Activated CD4-positive, alpha-beta memory T cell treated with anti-CD3 and anti-CD28 coated beads for 36 hours (primary cell): ENCODE measurements at places on chromosomes 7 and 10. TPM values are rescaled to one million over a fixed set of nuclear protein-coding genes. Genes with fewer than 3 reads are reported as not detected.

The TMEM236 gene
- total RNA-seq: 0.07 TPM

The HOXA1 gene
- 0.29 TPM for total RNA-seq

The GET4 gene
- total RNA-seq: 27.1 TPM

The ZEB1 gene
- total RNA-seq: 33.9 TPM

The EBLN1 gene
- total RNA-seq: not detected

The SORCS3 gene
- total RNA-seq: not detected

The VWDE gene
- total RNA-seq: 2.3 TPM

The PALD1 gene
- 0.41 TPM for total RNA-seq

The RAB19 gene
- total RNA-seq: 14.5 TPM

The SFRP4 gene
- not detected for total RNA-seq

The MMP21 gene
- not detected for total RNA-seq

The RFC2 gene
- total RNA-seq: 81.1 TPM

The RPEL1 gene
- not detected for total RNA-seq

The CYP26A1 gene
- not detected for total RNA-seq

The BAIAP2L1 gene
- 4.5 TPM for total RNA-seq

The PRKCQ gene
- total RNA-seq: 44.3 TPM

The CLDN3 gene
- total RNA-seq: not detected

The CTNNA3 gene
- not detected for total RNA-seq

The GIMAP8 gene
- 11.8 TPM for total RNA-seq

The UBE2D1 gene
- 14.5 TPM for total RNA-seq

The FRAT2 gene
- total RNA-seq: 5.1 TPM

The TAC1 gene
- not detected for total RNA-seq

The NPFFR1 gene
- 0.02 TPM for total RNA-seq

The WEE2 gene
- total RNA-seq: not detected

The PNLIPRP3 gene
- total RNA-seq: not detected

The KCNK18 gene
- not detected for total RNA-seq

The MCM10 gene
- total RNA-seq: 74.2 TPM

The HTR5A gene
- not detected for total RNA-seq

The MTG1 gene
- 33.9 TPM for total RNA-seq

The OR6B1 gene
- total RNA-seq: not detected

The RBM17 gene
- 155 TPM for total RNA-seq

The FGFR2 gene
- total RNA-seq: 0.05 TPM

The OPALIN gene
- not detected for total RNA-seq

The CALHM3 gene
- not detected for total RNA-seq

The OR2A12 gene
- not detected for total RNA-seq

The PARP12 gene
- total RNA-seq: 26.7 TPM

The MOGAT3 gene
- not detected for total RNA-seq

The HPSE2 gene
- total RNA-seq: not detected

The TMEM130 gene
- total RNA-seq: not detected

The UPP1 gene
- 115 TPM for total RNA-seq

The STEAP1B gene
- not detected for total RNA-seq

The SP8 gene
- total RNA-seq: not detected

The COL28A1 gene
- total RNA-seq: 0.19 TPM

The CYP26C1 gene
- not detected for total RNA-seq
